ENCODE measurements at places on chromosomes 7 and 10. TPM values are rescaled to one million over a fixed set of nuclear protein-coding genes. Genes with fewer than 3 reads are reported as not detected.

- DNase-seq, result no peak
Measured at GRCh38 chr10:101216207-101217043, 12.8 kb downstream of the LBX1 start.

The FGFBP3 gene
- 68.2 TPM for total RNA-seq

- DNase-seq, result peak; percentile 66
Measured at GRCh38 chr10:104614245-104614831, 26.8 kb upstream of the SORCS3 start.

The FOXP2 gene
- total RNA-seq, result 0.17 TPM

DNA sequence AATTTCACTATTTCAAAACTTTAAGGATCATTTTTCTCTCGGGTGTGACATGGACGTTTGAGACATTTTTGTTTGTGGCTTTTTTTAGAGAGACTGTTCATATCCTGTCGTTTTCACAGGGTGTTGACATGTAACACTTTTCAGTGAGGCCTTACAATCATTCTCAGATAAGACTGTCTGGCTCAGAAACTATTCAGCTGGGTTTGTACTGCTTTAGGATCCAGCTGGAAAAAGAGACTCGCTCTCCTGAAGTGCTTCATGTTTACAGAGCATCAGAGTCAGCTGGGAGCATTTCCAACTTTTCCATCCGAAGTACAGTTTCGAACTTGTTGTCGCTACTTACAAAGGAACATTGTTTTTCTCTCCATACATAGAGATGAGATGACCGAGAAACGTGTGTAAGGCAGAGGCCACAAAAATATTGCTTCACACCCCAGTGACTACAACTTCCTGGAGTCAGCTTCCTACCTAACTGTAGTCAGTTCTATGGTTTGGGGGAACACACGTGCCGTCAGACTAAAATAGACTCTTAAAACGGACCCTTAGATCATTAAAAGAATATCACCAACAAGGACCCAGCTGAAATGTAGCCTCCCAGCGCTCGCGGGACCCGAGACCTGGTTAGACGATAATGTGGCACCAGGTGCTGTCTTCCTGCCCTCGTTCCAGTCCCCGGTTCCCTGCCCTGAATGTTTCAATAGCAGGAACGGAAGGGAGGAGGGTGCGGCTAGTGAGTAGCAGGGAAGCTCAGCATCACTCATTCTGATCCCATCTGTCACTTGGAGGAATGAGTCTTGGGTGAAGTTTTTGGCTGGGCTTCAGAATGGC lies 78.0 kb downstream of the MKI67 start:
- DNase-seq, result no peak

The ASB13 gene
- total RNA-seq, result 28.3 TPM

The GATA3 gene
- 0.72 TPM for total RNA-seq

The GCK gene
- 4.5 TPM for total RNA-seq

- DNase-seq, result no peak
Measured at GRCh38 chr10:99573790-99574189, 41.0 kb downstream of the NKX2-3 start.

DNA sequence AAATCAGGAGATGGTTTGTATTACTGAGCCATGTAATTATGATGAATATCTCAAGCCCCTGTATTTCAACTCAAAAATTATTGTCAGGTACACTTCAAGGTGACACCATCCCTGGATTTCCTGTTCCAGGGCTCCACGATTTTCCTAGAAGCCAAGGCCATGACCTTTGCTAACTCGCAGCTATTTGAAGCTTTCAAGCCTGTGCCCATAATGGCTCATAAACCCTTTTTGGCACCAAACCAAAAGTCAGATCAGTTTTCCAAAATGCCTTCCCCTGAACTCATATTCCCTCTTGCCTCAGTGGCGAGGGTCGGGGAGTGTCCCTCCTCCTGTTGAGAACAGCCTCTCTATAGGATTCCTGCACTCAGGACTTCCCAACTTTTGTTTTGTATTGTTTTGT lies 70.8 kb downstream of the HIP1 start:
- no peak for DNase-seq

The OR9A2 gene
- not detected for total RNA-seq

The ZCCHC24 gene
- total RNA-seq, result 6.2 TPM

- no peak for DNase-seq
Measured at GRCh38 chr7:19617901-19618300, 90.9 kb downstream of the POLR1F start.

DNA sequence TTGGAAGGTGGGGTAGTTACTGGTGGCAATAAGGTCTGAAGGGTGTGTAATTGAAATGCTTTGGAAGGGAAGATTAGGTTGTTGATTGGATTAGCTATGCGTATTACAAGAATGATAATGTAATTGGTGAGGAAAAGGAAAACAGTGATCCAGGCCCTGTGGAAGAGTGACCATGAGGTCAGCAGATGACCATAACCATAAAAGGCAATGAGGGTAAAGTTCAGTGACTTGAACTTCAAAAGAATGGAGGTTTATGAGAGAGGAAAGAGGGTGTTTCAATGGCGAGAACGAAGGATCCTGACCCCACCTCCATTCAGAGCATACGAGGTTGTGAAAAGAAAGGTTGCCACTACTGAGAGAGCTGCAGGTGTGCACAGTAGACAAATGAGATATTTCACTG lies 439.7 kb downstream of the CCSER2 start:
- no peak for DNase-seq

- no peak for DNase-seq
Measured at GRCh38 chr7:47803846-47804245, 144.4 kb downstream of the PKD1L1 start.

DNA sequence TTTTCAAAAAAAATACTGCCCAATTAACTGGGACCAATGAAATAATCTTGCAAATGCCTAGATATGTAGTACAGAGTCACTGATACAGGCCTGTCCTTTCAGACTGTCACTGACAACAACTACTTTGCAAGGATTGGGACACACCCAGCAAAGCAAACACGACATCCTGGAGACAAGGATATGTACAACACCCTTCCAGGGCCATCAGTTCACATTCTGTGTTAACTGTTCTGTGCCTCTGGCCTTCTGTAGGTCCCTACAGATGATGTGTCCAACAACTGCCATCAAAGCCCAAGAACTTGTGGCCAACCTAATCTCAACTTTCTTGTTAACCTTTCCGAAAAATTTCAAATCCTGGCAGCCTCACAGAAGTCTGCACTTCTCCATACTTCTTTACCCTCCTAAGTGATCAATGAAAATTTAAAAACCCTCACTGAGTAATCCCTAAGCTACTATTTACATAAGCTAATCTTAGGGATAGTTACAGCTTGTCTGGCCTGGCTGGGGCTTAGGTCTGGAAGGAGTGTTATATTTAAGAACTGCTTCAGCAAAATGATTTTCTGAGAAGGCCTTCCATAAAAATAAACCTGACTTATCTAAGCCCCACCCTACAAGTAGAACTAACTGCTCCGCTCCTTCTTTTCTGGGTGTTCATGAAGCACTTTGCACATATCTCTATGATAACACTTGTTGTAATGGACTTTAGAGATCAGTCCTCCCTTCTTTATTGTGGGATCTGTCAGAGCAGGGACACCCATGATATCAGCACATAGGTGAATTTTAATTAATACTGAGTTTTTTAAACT lies 21.0 kb downstream of the COBL start:
- DNase-seq, result no peak

- DNase-seq, result no peak
Measured at GRCh38 chr10:70682920-70683600, 10.8 kb downstream of the ADAMTS14 start.

The SPDYE9 gene
- total RNA-seq, result not detected

DNA sequence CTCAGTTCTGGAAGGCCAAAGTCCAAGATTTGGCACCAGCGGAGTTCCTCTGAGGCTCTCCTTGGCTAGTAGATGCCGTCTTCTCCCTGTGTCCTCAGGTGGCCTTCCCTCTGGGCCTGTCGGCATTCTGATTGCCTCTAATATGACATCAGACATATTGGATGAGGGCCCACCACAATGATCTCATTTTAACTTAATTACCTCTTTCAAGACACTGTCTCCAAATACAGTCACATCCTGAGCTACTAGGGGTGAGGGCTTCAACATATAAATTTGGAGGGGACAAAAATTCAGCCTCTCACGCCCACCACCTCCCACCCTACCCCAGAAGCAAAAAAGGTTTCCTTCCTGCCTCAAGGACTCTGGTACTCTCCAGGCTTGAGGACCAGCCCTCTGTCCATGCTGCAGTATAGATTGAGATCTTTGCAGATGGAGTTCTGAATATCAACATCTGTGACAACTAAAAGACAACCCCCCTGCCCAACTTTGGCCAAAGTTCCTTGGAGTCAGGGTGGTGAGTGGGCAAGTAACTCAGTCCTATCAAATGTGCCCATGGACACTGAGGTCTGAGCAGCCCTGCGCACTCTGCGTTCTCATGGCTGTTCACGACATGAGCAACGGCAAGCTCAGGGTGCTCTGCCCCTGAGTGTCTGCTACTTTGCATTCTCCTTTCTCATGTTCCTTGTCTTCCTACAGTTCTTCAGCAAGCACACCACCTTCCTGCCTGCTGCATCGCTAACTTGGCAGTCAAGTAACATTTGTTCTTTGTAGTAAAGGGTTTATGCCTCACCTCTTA lies 11.5 kb downstream of the TMEM176B start:
- DNase-seq, result no peak

- peak; percentile 76 for DNase-seq
Measured at GRCh38 chr7:97006055-97006815, 882 bp downstream of the DLX6 start.

DNA sequence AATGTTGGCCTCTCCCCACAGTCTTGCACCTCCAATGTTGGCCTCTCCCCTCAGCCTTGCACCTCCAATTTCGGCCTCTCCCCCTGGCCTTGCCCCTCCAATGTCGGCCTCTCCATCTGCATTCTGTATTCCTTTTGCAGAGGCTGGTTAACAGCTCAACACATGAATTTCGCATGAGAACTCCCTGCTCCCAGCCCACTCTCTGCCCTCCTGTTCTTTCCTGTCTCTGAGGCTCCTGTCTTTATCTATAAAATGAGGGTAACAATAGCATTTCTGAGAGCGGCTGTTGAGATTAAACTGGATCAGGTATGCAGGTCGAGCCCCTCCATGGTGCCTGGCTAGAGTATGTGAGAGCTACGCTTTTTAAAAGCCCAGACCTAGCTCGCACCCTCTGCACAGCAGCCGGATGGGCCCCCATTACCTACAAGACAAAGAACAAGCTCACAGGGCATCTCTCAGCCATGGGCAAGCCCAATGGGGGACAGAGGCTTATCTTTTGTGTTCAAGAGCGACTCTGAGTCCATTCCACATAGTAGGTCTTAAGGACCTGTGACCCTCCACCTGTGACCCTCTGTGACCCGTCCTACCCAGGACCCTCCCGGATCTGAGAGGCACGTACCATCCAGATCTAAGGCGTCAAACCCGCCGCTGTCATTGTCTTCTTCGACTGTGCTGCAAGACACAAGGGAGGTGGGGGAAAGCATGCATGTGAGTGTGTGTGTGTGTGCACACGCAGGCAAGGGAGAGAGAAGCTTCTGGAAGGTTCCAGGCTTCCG lies 82.2 kb upstream of the GNA12 start:
- peak; percentile 5 for DNase-seq

The ASAH2 gene
- total RNA-seq, result 2.3 TPM

DNA sequence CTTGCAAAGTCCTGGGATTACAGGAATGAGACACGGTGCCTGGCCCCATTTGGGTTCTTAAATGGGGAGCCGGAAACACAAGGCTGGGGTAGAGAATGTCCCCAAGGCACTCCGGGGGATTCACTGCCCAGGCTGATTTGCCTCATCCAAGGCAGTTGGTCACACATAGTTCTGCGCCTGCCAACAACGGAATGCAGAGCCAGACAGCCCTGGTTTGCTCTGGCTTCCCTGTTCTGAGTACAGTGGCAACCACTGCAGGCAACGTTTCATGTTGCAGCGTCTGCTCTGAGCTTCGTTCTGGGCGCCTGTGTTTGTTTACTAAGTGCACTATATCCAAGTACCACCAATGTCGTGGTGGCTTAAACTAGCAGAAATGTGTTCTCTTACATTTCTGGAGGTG lies 61.7 kb upstream of the C1QL3 start:
- DNase-seq, result no peak

The CNPY1 gene
- total RNA-seq, result not detected

DNA sequence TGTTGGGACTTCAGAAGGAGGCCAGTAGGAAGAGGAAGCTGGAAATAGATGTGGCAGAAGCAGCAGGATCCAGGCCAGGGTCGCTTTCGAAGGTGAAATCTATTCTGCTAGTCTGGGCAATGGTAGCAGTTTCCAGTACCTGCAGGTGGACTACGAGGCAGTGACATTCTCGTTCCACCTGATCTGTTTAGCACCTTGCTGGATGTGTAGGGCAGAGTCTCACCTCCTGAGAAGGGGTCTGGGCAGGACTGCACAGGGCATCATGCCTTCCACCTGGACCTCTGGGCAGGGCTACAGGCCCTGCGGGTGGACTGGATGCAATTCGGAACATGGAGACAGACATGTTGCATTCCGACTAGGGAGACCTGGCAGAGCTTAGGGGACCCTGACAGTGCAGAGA lies 254.8 kb upstream of the ZNF32 start:
- DNase-seq, result no peak

The LEP gene
- total RNA-seq, result not detected

DNA sequence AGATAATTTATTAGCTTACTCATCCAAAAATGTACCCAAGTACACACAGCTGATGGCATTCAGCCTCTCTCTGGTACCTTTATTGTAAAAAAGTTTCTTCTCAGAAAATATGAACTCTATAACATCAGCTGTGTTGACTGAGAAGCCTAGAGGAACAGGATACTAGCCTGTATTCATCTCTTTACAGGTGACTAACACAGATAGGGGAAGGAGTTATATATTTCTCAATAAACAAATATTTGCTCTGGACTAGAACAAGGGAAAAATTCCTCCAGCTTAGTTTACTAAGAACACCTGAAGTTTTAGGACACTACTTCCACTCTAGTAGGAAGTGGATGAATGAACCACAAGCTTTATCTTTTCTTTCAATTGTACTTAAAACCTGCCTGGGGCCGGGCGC lies 67.8 kb downstream of the ZNF248 start:
- no peak for DNase-seq

The PAOX gene
- total RNA-seq, result 5.2 TPM

GRCh38 chr7:104185346-104185745 lies 22.5 kb downstream of the ORC5 start:
- no peak for DNase-seq

DNA sequence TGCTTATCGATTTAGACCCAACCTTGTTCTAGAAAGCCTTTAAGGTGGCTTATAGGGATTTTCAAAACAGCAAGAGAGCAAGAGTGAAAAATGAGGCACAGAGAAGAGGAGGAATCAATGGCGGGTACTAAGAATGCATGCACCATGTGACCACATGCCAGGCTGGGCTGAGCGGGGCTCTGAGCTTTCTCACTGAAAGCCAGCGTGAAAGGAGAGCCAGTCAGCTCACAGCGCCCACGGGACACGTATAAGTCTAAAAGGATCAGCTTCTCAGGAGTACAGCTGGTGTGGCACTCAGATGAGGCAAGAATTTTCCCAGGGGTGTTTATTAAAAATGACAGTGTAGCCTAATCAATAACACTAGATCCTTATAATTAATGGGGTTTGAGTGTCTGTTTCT lies 114.3 kb downstream of the SLIT1 start:
- DNase-seq, result no peak

The C10orf53 gene
- not detected for total RNA-seq

The MOSPD3 gene
- 22.4 TPM for total RNA-seq

DNA sequence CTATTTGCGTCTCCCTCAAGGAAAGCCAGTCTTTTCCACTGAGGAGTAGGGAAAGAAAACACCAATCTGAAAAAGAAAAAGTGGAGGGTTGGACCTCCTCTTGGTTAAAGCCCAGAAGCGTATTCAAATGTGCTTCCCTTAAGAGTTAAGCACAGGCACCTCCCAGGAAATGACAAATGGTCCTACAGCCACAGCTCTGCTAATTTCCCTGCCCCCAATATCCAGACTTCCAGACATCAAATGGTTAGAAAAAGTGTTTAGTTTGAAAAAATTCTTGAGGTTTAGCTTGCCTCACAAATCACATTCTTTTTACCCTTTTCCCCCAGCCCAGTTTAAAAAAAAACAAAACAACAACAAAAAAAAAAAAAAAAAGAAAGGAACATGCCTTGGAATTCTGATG lies 19.0 kb upstream of the COL1A2 start:
- no peak for DNase-seq

Data from WTC11 (cell line).